ENCODE measurements at places on chromosomes 2 and 18.

DNA sequence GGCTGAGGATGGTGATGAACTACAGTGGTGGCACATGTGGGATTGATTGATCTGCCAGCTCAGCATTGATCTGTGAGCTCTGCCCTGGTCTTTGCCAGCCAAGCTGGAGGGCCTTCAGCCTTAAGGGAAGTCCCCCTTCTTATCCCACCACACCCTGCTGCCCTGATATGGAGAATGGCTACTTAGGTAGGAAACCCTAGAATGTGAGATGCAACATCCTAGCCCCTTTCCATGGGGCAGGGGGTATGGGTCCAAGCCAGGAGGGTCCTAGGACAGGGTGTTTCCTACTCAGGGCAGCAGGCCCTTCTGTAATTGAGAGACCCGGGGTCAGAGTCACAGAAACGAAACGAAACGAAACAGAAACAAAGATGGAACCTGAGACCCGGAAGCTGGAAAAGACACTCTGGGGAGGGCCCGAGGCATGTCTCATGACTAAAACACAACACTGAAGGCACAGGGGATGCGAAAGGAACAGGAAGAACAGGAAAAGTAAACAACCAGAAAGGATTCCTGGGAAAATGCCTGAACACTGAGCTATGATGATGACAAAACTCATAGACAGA lies 16.9 kb upstream of the SULT1C2 start:
- DNase-seq: peak; percentile 58

GRCh38 chr2:113138428-113139322 lies 11.3 kb downstream of the IL1RN start:
- peak; percentile 86 for DNase-seq

GRCh38 chr2:221264318-221264717 lies 307.8 kb downstream of the EPHA4 start:
- DNase-seq: no peak

- no peak for DNase-seq
Observed at GRCh38 chr2:85599468-85600234, 2.8 kb downstream of the TMEM150A start.

DNA sequence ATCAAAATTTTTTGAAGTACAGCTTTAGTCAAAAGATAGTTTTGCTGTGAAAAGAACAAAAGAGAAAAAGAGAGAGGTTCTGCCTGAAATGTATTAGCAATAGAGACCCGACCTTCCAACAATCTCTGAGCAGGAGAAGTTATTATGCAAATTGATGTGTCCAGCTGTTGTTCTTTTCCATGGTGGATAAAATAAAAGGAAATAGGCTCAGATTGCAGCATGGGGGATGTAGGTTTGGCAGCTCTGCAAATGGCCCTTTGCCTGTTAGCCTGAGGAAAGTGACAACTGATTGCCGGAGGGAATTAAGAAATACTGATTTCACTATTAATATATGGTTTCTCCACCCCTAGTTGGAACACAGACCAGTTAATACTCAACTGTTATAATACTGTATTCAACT lies 1283.2 kb upstream of the NXPH2 start:
- no peak for DNase-seq

- no peak for DNase-seq
Observed at GRCh38 chr18:38019292-38019691, 453.7 kb upstream of the CELF4 start.

DNA sequence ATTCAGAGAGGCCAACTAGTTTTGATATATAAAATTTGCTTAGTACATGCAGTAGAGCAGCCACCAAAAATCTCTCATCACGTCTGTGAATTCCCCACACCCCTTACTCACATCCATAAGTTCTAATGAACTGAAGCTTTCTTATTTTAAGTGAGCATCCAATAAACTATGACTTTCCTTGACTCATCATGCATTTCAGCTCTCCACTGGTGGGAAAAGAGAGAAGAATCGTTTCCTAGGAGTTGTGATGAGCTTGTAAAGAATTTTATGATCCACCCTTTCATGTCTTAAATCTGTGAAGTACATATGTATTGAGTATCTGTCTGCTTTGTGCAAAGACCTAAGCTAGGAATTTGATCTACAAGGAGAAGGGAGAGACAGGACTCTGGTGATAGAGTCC lies 428.6 kb downstream of the SETBP1 start:
- no peak for DNase-seq

- DNase-seq: no peak
Observed at GRCh38 chr2:4507661-4508060, 804.3 kb downstream of the DCDC2C start.

DNA sequence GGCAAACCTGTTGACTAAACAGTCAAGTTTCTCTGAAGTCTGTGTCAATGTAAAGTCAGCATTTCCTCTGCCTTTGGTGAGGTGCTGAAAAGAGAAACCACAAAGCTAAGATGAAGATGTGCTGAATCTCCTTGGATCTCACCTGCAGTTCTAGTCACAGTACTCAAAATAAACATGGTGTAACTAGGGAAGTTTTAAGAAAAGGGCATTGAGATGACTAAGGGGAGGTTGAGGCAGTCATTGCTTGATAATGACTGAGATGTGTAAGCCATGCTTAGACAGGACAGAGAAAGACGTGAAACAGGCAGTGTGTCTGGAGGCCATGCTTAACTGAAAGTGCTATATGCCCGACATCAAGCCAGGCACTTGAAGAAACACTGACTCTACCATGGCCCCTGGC lies 1010.0 kb upstream of the CELF4 start:
- DNase-seq: no peak

- no peak for DNase-seq
Observed at GRCh38 chr2:217267758-217268157, 407.9 kb upstream of the TNP1 start.

- no peak for DNase-seq
Observed at GRCh38 chr2:46495231-46496030, 16.1 kb downstream of the TMEM247 start.

GRCh38 chr2:43251171-43251731 lies 24.8 kb upstream of the ZFP36L2 start:
- no peak for DNase-seq

DNA sequence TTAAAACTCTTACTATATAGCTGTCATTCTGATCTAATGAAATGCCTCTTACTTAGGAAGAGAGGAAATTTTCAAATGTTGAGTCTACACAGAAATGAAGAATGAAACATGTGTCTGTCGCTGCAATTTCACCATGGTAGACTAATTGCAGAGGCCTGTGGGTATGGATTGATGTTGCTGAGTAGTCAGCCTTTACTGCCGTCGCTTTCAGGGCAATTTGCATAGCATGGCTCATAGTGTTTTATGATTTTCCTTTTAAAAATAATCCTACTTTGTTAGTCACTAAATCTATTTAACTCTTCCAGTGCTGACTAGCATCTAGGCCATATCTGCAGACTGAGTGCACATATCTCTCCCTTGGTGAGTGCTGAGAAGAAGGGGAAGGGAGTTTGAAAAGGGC lies 819.2 kb downstream of the SATB2 start:
- no peak for DNase-seq

- DNase-seq: no peak
Observed at GRCh38 chr2:168545439-168546082, 89.5 kb downstream of the CERS6 start.

DNA sequence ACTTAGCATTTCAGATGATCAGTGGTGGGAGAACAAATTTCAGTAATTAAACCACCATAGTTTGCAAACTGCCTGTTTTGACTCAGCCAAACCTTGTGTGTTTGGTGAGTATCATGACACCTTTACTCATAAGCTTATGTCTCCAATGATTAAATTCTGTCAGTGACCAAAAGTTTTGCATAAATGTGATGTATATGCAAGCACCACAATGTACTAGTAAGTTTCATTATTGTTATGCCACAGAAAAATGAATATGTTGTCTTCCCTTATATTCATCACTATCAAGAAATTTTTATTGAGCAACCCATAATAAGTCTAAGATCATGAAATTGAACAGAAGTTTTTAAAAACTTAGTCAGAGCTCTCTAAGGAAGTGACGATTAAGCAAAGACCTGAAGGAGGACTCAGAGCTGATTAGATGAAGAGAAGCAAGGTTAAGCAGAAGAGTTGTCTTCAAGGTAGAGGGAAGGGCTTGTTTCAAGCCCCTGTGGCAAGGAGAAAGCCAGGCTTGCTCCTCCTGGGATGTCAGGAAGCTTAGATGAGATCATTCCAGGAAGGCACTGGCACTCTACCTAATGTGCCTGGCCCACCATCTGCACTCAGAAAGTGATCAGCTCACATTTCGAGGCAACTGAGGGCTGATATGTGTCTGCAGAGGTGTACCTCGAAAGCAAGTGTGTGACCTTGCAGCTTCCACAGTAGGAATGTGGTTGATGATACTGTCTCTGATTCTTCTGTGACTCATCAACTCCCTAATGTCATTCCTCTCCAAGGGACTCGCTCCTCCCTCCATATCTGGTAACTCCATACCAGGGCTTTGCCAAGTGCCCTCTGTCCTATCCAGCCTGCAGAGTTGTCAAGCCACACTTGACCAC lies 54.7 kb downstream of the KCTD18 start:
- no peak for DNase-seq

- DNase-seq: peak; percentile 11
Observed at GRCh38 chr2:190136259-190136658, 73.7 kb upstream of the MSTN start.

DNA sequence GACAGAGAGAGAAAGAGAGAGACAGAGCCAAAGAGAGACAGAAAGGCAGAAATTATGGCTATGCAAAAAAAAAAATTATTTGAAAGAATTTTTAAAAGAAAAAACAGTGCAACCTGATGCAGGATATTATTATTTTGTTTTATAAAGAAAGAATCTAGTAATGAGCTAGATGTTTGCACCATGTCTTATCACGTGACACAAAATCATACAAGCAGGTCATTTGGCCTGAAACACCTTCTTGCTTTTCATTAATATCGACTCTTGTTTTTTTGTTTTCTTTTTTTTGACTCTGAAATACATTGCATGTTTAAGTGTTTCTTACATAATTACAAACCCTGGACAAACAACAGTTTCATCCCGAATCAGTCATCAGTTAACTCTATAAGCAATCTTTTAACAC lies 606.0 kb downstream of the LRP1B start:
- DNase-seq: no peak

- no peak for DNase-seq
Observed at GRCh38 chr18:75879196-75879595, 451.7 kb upstream of the SMIM21 start.

GRCh38 chr2:64975232-64975821 lies 13.9 kb upstream of the SLC1A4 start:
- no peak for DNase-seq

GRCh38 chr2:212939777-212940531 lies 211.5 kb downstream of the IKZF2 start:
- no peak for DNase-seq

GRCh38 chr2:224241812-224242211 lies 160.1 kb downstream of the FAM124B start:
- DNase-seq: peak; percentile 33

- DNase-seq: no peak
Observed at GRCh38 chr2:144835634-144836350, 315.9 kb upstream of the ZEB2 start.
